ENCODE measurements at places on chromosomes 5 and 9.

- DNase-seq: no peak
These were observed 12.4 kb upstream of the RALGPS1 start for GRCh38 chr9:126902210-126902609.

DNA sequence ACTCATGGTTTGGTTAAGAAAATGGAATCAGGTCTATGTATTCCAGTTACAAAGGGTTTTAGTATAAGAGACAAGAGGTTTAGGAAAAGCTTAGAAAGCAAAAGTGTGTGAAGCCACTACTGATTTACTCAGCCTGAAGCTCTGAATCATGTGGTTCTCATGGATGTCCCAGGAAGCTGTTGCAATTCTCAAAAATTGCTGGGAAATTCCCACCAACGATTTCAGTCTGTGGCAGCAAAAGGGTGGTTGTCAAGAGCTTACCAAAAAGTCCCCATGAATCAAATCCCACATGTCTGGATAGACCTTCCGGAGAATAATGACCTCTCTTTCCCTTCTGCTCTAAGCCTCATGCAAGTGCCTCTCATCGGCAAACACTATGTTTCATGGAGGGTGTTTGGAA lies 929.9 kb downstream of the TLE4 start:
- no peak for DNase-seq

DNA sequence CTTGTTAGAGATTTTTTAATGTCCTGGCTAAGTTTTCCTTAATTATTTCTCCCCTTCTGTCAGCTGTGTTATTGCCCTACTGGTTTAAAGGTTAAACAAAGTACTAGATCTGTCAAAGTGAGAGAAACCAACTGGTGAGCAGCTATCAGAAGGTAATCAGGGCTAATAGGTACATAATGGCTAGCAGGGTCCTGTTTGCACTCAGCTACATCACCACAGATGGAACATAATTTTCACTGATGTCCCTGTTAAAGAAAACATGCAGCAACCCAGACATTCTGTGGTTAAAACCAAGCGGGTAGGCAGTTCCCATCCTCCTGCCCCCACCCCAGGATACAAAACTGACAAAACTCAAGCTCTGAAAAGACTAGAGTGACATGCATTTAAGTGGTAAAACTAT lies 473.9 kb downstream of the NR2F1-AS1 start:
- no peak for DNase-seq

- no peak for DNase-seq
These were observed 241.1 kb downstream of the GADD45G start for GRCh38 chr9:89845862-89846261.

DNA sequence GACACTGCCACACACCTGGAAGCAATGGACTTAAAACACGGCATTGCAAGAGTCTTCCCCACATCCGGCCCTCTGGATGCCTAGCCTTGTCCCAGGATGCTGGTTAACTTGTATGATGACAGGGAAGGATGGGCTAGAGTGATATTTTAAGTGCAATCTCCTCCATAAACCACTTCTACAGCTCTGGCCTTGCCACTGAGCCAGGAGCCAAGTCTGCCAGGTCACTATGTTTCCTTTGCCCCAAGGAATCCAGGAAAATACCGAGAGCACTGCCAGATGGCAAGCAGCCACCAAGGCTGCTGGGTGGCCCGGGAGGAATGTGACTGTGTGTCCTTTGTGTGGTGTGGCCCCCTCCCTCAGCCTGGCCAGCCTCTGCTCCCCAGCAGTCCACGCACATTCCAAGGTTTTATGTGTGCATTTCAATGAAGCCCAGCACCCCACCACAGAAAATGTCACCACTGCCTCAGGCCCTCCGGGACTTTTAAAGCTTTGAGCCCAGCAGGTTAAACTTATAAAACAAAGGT lies 106.0 kb downstream of the FRMD3 start:
- DNase-seq: no peak

DNA sequence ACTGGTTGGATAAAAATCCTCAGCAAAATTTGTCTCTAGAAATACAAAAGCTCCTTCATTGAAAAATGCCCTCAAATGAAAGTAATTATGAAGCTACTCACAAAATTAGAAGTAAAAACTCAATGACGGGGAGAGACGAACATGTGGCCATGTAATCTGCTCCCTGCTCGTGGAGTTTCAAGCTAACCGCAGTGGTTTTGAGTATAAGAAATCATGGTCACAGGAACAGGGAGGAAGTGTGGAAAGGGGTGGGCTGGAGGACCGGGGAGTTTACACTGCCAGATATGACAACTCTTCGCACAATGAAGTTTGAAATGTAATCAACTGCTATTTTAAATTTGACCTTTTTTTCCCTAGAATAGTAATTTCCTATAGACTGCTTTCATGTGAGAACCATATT lies 765.4 kb upstream of the DMAC1 start:
- DNase-seq: no peak

DNA sequence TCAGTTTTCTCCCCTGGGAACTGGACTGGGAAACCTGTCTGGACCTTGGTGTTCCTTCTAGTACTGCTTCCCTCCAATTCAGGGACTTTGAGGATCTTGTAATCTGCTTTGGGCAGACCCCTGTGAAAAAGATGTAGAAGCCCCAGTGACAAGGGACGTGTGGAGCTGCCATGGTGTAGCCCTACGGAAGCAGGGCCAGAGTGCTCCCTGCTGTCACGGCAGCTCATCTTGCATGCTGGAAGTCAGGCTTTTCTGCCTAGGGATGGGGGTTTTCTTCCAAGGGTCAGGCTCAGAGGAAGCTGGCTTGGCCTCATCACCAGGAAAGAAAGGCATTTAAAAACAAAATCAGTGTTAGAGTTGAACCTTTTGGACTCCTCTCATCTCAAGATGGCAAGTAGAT lies 86.4 kb downstream of the AMBP start:
- no peak for DNase-seq

- no peak for DNase-seq
These were observed 396 bp downstream of the GARIN3 start for GRCh38 chr5:157165668-157166067.

GRCh38 chr5:15304066-15304731 lies 195.8 kb upstream of the FBXL7 start:
- DNase-seq: no peak

DNA sequence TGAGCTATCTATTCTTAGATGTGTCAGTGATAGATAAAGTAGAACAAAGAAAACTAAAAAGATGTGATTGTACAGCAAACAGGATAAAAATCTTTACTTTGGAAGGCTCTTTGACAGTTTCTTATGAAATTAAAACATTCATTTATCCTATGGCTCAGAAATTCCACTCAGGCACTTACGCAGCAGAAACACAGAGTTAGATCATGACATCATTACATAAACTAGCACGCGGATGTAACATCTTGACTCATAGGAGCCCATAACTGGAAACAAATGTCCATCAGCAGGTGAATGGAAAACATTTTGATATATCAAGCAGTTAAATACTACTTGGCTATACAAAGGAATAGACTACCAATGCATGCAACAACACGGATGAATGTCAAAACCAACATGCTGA lies 45.3 kb downstream of the ICE1 start:
- DNase-seq: no peak

- DNase-seq: no peak
These were observed 695 bp upstream of the SNAPC3 start for GRCh38 chr9:15421990-15422371.

DNA sequence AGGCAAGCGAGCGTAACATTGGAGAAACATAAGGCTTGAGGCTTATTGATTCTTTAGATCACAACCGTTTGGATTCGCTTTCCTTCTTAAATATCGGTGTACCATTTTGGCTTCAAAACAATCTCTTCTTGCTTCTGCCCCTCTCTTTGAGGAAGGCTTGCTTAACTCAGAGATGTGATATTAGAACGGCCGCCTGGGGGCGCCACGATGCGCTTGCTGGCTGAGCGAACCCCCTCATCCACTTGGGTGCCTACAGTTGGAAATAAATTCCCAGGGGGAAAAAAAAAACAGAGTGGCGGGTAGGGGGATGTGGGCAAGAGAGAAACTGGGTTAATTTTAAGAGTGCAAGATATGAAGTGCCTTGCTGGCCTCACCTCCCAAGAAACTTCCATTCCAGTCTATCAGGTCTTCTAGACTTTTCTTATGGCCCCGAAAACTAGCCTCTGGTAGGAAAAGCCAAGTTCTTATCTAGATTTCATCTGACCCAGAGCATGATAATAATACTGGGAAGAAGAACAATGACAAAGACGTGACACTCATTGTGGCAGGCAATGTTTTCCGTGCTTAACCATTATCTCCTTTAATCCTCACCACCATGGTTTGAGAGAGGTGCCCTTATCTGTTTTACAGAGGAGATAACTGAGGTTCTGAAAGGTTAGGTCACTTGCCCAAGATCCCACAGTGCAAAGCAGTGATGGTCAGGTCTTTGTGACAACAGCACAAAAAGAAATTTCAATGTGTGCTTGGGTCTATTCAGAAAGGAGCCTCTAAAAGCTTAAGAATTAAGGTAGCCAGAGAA lies 115.8 kb downstream of the DPYSL3 start:
- no peak for DNase-seq

DNA sequence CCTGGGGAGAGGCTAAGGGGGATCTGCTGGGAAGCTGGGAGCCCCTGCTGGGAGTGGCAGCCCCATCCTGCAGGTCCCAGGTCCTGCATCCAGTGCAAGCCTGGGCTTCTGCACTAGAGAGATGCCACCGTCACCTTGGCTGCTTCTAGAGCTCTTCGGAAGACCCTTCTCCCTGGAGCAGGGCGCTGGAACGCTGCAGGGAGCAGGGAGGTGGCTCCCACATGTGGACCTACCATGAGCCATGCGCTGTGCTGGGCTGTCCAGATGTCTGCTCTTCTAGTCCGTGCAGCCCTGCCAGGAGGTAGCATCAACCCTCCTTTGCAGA lies 90.9 kb upstream of the PHYKPL start:
- DNase-seq: no peak

GRCh38 chr9:37486256-37486615 lies 488 bp downstream of the POLR1E start:
- no peak for DNase-seq

DNA sequence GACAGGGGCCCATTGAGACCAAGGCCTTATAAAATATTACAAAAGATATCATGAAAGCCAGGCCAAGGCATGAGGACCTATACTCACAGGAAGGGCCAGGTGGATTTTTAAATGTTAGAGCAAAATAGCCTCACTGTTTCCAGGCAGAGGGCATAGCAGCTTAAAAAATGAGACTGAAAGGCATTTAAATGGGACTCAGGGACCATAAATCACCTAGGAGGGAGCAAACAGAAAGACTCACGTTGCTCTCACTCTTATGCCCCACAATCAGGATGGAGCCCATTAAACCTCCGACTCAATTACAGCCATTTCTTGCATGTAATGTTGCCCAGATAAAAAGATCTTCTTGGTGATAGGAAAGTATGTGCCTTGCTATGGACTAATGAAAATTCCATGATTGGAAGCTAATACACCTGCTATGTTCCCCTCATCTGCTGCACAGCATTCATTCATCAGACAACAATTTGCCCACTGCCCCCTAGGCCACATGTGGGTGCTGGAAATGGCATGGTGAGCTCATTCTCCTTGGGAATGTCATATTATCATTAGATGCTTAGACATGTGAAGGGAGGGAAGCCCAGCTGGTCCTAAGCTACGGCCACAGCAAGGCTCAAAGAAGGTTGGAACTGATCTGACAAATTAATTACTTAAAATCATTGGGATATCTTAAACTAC lies 128.6 kb upstream of the GRIA1 start:
- DNase-seq: no peak

- DNase-seq: no peak
These were observed 139.3 kb downstream of the RAB3C start for GRCh38 chr5:58722160-58722559.

DNA sequence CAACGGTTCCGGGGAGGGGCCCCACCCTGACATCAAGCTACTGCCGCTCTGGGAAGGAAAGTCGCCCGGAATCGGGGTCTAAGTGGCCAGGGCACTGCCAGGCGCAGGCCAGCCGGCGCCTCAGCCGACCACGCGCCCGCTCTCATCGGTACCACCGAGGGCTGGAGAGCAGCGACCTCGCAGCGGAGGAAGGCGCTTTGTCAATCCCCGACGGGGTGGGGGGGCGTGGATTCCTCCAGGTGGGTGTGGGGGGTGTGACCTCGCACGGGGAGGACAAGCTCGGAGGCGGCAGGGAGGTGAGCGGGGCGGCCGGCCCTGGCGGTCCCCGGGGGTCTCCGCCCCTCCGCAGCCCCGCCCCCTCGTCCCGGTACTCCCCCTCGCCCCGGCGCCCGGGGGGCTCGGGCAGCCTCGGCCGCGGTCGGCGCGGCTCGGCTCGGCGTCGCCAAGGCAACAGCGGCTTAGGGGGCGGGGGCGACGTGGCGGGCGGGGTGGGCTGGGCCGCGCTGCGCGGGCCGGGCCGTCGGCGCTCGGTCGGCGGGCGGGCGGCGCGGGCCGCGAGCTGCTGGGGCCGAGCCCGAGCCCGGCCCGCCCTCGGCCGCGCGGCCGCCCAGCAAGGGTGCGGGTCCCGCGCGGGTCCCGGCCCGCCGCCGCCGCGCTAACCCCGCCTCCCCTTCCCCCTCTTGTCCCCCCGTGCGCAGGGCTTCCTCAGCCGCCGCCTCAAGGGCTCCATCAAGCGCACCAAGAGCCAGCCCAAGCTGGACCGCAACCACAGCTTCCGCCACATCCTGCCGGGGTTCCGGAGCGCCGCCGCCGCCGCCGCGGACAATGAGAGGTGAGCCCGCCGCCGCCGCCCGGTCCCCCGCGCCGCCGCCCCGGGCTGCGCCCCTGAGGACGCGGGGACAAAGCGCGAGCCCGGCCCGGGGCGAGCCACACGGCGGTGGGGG lies 47.5 kb downstream of the DAB2IP start:
- DNase-seq: peak; percentile 9

DNA sequence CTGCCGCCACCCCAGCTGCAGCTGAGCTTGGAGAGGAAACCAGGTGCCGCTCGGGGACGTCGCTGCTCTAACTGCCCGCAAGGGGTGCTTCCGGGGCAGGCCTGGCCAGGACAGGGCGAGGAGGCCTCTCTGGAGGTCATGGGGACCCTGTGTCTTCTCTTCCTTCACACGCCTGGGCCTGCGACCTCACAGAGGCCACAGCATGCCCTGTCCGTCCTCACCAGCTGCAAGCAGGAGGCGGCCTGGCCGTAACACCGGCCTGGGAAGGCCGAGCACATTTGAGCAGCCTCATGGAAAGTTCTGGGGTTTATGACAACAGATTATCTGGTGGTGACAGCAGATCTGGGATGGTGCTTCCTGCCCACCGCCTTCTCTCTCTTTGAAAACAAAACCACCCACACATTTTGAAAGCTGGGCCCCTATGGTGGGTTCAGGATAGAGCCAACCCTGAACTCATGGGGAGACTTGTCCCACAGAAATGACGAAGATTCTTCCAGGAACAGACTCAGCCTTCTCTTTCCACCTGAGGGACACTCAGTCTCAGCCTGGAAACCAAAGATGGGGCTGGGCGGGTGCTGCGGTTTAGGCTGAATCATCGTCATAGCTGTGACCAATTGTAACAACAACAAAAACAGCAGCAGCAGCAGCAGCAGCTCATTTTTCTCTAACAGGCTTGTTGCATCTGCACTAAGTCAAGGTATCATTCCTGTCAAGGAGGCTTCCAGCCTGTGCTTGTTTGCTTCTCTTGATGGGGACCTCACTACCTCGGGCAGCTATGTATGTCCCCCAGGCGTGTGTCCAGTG lies 99.6 kb upstream of the RAPGEF1 start:
- peak; percentile 41 for DNase-seq
